Stimulated activated CD4-positive, alpha-beta T cell treated with anti-CD3 and anti-CD28 coated beads, TNF-alpha, amount 100 ng/mL, for 24 hours (primary cell): ENCODE measurements at places on chromosomes 5 and 9.

- no peak for DNase-seq
These were observed 287.8 kb downstream of the ARRDC3 start for GRCh38 chr5:91095313-91095712.

DNA sequence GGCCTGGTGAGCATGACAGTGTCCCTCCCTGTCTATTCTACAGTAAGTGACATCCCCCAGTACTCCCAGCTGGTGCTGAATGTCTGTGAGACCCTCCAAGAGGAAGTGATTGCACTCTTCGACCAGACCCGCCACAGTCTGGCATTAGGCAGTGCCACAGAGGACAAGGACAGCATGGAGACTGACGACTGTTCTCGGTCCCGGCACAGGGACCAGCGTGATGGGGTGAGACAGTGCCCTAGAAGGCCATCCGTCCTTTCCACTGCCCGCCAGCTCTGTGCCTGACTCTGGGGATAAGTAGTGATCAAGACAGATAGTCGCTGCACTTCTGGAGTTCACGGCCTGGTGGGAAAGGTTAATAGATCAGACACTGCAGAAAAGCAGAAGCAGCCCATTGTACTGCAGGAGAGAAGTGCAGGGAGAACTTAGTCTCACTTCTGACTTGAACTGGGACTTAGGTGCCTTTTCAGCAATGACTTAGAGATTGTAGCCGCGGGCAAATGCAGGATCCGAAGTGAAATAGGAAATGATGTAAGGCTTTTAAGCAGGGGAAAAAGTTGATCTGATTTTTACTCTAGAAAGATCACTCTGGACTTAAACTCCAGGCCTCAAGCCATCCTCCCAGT lies 28.4 kb downstream of the SH3GLB2 start:
- no peak for DNase-seq

DNA sequence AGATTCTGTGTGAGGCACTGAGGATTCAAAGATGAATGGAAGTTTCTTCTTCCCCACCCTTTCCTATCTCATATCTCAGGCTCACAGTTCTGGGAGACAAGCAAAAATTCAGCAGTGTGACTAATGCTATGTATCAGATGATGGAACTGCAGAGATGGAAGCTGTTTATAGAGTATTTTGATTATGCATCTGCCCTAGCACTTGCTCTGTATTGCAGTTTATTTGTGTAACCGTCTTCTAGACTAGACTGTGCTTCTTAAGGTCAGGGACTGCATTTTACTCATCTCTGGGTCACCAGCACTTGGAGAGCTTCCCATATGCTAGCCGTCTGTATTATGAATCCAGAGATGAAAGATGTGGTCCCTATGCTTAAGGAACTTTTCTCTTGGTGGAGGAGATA lies 12.6 kb downstream of the CAVIN4 start:
- no peak for DNase-seq

- no peak for DNase-seq
These were observed 57.1 kb downstream of the GALNT12 start for GRCh38 chr9:98864281-98865174.

DNA sequence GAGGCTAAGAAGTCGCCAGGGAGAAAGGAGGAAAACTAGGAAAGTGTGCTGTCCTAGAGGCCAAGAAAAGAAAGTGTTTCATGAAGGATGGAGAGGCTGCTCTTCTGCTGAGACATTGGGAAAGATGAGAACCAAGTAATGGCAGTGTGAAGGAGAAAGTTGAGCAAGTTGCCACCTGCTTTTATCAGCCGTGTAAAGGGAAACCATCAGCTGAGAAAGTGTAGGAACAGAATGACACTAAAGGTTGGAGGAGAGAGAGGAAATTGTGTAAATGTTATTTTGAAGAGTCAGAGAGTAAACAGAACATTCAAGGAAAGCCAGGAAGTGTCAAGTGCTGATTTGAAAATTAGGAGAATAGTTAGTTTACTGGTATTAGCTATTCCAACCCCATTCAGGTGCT lies 125.0 kb downstream of the CEMIP2 start:
- DNase-seq: no peak

GRCh38 chr5:142466195-142466971 lies 141.6 kb upstream of the SPRY4 start:
- no peak for DNase-seq

GRCh38 chr5:42429694-42430093 lies 6.5 kb downstream of the GHR start:
- DNase-seq: no peak

DNA sequence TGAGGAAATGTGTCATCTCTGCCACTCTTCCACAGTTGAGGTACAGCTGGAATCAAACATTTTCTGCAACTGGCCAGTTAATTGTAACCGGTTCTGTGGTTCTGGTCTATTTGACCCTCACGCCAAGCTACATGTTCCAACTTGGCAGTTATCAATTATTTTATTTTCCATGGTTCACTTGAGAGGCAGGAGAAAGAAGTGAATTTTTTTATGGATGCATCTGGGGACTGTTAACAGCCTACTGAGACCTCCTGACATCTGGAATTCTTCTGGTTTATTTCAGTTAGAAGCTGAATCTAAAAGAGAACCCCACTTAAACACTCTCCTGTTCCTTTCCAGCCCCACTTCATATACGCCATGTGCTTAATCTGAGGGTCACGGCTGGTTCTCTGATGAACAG lies 372.3 kb downstream of the DNAH5 start:
- DNase-seq: no peak

GRCh38 chr5:162485666-162486292 lies 418.2 kb downstream of the GABRG2 start:
- DNase-seq: no peak

DNA sequence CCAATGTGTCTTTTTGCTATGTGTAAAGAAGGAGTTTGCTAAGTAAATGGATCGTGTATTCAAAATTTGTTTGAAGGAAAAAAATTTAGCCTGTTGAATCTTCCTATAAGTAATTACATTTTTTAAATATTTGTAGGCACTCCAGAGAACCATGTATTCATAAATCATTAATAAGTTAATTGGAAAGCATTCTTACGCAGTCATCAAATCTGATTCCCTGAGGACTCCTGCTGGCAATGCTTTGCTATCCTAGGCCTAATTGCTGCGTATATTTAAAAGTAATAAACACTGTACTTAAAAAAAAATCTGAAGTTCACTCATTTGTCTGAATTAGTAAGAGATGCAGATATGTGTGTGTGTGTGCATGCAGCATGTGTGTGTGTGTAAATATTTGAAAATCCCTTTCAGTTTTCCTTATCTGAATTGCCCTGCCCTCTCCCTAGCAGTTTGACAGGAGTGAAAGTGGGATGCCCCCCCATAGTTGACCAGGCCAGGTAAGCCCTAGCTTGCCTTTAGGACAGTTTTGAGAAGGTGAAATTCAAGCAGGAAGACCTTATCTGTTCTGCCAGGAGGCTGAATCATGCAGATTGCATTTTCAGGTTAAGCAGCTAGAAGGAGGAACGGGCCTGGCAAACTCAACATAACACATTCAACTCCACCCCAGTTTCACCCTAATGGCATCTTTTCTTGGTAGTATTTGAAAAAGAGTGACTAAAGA lies 81.2 kb upstream of the DNAH5 start:
- DNase-seq: no peak

- DNase-seq: no peak
These were observed 76.2 kb upstream of the MYO10 start for GRCh38 chr5:17012289-17012688.

GRCh38 chr5:177430972-177431316 lies 4.5 kb downstream of the GRK6 start:
- DNase-seq: no peak

- DNase-seq: no peak
These were observed 8.9 kb downstream of the PLK2 start for GRCh38 chr5:58450811-58451629.

DNA sequence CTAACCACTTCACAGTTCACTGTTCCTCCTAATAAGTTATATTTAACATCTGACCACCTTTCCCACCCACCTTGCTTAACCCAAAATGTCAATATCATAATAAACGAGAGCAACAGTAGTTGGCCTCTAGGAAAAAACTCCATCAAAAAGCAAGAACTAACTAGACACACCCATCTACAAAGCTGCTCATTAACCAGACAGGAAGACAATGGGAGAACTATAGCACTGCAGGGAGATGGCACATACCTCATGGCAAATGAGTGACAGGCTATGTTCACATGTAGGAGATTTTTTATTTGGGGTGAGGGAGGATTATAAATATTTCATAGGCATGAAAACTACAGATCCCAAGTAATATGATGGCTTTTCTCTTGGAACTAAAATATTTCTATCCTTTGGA lies 23.6 kb upstream of the CDK5RAP2 start:
- no peak for DNase-seq

GRCh38 chr9:5231212-5231611 lies at the start of gene INSL4:
Gene INSL4, plus strand, starts transcription at chr9:5231419. Its CDS starts 105 bp downstream, at chr9:5231524.
- no peak for DNase-seq

DNA sequence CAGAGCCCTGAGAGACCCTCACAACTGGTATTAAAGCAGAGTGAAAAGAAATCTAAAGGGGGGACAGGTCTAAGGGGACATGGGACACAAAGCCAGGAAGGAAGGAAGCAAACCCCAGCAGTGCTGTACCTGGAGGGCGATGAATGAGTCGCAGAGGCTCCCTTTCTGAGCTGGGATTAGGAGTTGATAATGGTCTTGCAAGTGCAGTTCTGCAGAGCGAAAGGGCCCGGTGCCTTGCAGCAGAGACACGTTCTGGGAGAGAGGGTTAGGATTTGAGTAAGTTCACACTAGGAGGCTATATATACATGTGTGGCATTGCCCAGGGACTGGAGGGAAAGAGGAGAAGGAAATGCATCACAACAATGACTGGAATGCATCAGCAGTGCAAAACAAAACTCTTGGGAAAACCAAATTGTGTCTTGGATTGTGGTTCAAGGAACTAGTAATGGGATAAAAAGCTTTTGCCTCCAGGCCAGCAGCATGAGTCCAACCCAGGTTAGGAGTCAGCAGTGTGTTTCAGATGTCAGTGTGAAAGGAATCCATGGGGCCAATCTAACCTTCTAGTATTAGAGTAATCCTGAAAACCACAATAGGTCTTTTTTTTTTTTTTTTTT lies 38.8 kb upstream of the LIFR start:
- DNase-seq: no peak

GRCh38 chr9:29006628-29007027 lies 1433.3 kb upstream of the C9orf72 start:
- no peak for DNase-seq

GRCh38 chr5:91373006-91373405 lies 10.1 kb downstream of the ARRDC3 start:
- DNase-seq: no peak

- no peak for DNase-seq
These were observed 138.5 kb downstream of the SPOCK1 start for GRCh38 chr5:137360607-137361006.

GRCh38 chr9:93205896-93206575 lies 22.1 kb downstream of the WNK2 start:
- DNase-seq: no peak

DNA sequence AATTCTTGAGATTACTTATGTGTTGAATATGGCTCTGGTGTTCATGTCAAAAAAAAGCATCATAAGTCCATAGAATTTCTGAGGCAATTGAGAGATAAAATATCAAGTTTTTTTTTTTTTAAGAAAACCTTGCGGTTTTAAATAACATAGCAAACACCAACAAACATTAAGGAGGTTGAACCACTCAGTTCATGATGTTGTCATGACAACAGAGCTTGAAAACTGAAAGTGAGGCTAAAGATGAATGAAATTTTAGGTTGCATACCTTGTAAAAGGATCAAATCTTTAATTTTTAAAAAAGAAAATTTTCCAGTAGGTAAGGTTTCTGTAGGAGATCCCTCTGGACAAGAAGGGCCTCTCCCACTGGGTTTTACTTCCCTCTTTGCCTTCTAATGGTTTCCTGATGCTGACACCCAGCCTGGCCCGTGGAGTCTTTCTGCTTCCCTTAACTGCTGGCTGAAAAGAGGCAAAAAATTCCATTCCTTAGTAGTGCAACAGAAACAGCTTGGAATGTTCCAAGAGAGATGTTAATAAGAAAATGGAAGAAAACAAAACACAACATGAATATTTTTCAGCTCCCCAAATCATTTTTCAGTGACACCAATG lies 60.0 kb upstream of the FER start:
- no peak for DNase-seq

- no peak for DNase-seq
These were observed 55.3 kb downstream of the JAKMIP2 start for GRCh38 chr5:147727200-147727599.

DNA sequence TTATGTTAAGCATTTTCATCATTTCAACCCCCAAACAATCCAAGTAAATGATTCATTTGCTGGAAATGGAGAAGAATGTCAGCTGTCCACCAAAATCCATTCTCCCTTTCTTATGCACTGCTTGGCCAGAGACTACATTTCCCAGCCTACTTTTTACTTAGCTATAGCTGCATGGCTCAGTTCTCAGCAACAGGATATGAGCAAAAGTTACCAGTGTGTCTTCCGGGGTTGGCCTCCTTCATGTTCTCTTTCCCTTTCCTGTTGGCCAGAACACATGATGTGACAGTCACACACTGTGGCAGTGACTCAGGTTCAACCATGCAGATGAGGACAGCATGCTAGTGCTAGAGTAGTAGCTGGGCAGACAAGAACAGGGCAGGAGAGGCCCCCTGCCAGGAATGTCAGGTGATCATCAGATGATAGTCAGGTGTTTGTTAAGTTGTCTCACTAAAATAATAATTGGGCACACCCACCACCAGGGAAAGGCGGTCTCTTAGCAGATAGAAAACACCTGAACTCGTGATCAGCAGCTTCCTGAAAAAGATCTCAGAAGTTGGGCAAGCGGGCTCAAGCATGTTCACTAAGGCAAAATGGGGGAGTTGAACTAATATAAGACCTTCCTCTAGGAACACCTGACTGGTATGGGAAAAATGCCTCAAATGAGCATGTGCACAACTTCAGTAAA lies 12.2 kb downstream of the GPR150 start:
- DNase-seq: peak; percentile 44

DNA sequence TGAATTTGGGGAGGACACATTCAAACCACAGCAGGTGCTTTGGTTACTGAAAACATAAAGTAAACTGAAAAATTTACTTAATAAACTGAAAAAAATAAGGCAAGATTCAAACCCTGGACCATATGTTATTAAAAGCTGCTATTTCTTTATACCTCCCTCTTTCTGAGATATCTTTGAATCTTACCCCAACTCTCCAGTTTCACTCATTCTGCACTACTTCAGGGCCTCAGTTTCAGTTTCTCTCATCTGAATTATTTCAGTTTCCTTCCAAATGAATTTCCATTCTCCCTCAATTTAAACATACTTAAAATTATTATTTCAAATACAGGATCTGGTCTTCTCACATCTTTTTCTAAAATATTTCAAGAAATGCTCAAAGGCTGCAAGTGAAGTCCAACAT lies 4.9 kb upstream of the OXCT1 start:
- DNase-seq: no peak

DNA sequence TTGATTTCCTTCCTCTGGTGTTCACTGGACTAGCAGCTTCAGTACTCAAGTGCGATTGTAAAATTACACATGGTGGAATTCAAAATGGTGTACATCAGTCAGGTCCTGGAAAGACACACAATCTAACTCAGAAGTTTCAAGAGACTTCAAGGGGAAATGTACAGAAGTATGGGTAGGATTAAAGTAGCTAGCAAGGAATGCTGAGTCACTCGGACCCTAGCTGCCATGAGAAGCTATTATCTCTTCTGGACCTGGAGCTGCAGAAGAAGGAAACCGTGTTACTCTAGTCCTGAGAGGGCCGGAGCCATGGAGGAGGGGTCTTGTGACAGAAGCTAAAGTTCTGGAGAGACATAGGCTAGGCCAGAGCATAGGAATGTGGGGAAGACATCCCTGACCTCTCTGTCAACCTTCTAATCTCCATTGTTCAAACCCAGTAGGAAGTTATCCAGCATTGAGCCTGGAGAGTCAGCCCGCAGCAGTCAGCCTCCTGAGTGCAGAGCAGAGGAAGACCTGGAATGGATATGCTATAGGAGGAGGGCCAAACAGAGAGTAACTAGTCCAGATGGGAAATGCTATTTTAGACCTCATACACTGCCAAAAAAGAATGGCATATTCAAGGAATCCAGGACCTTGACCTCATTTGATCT lies 84.3 kb downstream of the GHR start:
- DNase-seq: no peak
